MM.1S (cell line): ENCODE measurements at places on chromosomes 2 and 18.

GRCh38 chr2:42987112-42987922 is 194.9 kb upstream of the HAAO start:
- no peak for DNase-seq
- H3K4me3 ChIP-seq, result no peak overlapping the region
- no peak overlapping the region for H3K27ac ChIP-seq

- H3K27me3 ChIP-seq, result no peaks in the 10 kb centered on the region
- H3K4me3 ChIP-seq, result no peak overlapping the region
- no peaks in the 10 kb centered on the region for H3K36me3 ChIP-seq
- no peak overlapping the region for H3K27ac ChIP-seq
- no peaks in the 10 kb centered on the region for H3K4me1 ChIP-seq
- DNase-seq, result no peak
Measured at GRCh38 chr2:231682603-231683291, 25.6 kb upstream of the PTMA start.

GRCh38 chr18:77071711-77072292 is 60.8 kb downstream of the MBP start:
- H3K27me3 ChIP-seq, result no peaks in the 10 kb centered on the region
- H3K4me1 ChIP-seq, result no peaks in the 10 kb centered on the region
- H3K4me3 ChIP-seq, result no peak overlapping the region
- no peaks in the 10 kb centered on the region for H3K36me3 ChIP-seq
- no peak overlapping the region for H3K27ac ChIP-seq

GRCh38 chr2:111035830-111036441 is 84.8 kb upstream of the BCL2L11 start:
- peaks cover 49% of the 10 kb centered on the region for H3K4me1 ChIP-seq
- DNase-seq, result peak; percentile 60
- H3K27me3 ChIP-seq, result no peaks in the 10 kb centered on the region
- H3K27ac ChIP-seq, result peak overlapping the region; percentile 44; the same call in 1 of the 2 replicates
- H3K4me3 ChIP-seq, result no peak overlapping the region
- no peaks in the 10 kb centered on the region for H3K36me3 ChIP-seq

DNA sequence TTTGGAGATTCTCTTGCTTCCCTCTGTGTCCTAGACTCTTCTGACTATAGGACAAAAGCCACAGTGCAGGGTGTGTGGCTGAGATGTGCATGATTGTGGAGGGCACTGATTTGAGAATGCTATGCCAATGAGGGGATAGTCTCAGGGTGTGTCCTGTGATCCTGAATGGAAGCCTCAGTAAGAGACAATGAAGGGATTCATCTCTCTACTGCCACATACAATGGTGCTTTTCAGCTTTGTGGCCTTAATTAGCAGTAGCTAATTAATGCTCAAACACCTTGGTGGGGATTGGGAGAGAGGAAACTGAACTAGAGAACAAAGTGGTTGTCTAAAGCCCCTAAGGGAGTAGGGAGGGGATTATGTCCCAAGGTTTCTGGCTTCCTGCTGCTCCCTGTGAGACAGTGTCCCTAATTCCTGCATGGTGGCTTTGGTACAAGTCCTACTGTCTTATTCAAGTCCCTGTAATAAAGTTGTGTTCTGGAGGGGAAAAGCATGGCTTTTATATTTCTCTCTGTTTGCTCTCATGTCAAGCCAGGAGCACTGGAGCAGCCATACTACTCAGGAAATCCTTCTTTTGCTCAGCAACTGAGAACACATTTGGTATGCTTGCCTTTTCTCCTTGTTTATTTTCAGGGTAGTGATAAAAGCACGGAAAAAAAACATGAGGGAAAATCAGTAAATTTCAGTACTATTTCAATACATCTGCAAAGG is 415.2 kb upstream of the TCF4 start:
- no peak for DNase-seq
- H3K27ac ChIP-seq, result no peak overlapping the region
- no peaks in the 10 kb centered on the region for H3K27me3 ChIP-seq
- peaks cover 11% of the 10 kb centered on the region for H3K4me1 ChIP-seq

- no peak overlapping the region for H3K27ac ChIP-seq
- no peaks in the 10 kb centered on the region for H3K36me3 ChIP-seq
- no peak overlapping the region for H3K4me3 ChIP-seq
- H3K27me3 ChIP-seq, result no peaks in the 10 kb centered on the region
Measured at GRCh38 chr2:11547912-11548497, 14.2 kb downstream of the GREB1 start.

DNA sequence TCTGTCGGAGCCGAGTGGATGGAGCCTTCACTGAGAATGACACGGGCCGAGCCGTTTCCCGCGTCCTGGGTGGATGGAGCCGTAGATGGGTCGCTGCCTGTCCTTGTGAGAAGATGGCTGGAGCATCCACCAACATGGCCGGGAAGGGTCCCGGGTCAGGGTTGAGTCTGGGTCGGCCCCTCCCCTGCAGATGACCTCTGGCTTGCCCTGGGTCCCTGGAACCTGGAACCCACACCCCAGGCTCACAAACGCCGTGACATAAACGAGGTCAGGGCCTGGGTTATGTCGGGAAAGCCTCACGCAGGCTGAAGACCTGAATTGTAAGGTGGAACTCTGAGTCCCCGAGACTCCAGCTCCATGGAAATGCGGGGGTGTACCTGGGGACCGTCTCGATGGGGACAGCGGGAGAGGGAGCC is 94.9 kb downstream of the NFATC1 start:
- no peak overlapping the region for H3K27ac ChIP-seq
- H3K4me1 ChIP-seq, result no peaks in the 10 kb centered on the region
- no peaks in the 10 kb centered on the region for H3K36me3 ChIP-seq
- H3K27me3 ChIP-seq, result no peaks in the 10 kb centered on the region
- DNase-seq, result no peak

GRCh38 chr2:52345082-52345481 is 1313.2 kb upstream of the NRXN1 start:
- DNase-seq, result no peak
- no peaks in the 10 kb centered on the region for H3K27me3 ChIP-seq
- no peaks in the 10 kb centered on the region for H3K36me3 ChIP-seq
- no peak overlapping the region for H3K27ac ChIP-seq
- H3K4me1 ChIP-seq, result peaks cover 37% of the 10 kb centered on the region

DNA sequence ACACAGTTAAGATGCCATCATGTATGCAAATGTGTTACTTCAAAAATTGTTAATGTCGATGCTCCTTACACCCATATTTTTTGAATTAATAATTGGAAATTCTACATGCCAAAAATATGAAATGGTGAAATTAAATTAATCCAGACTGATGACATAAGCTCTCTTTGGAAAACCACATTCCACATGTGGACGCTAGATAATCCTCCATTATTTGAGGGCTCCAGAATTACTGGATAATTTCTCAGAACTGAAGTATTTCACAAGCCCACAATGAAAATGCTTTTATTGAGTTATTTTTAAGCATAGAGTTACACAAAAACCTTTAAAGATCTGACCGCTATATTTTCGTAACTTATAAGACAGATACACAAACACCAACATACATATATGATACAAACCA is 47.8 kb downstream of the FARSB start:
- no peaks in the 10 kb centered on the region for H3K27me3 ChIP-seq
- H3K4me3 ChIP-seq, result no peak overlapping the region
- no peak for DNase-seq
- peaks cover 9% of the 10 kb centered on the region; the same call in 1 of the 2 replicates for H3K36me3 ChIP-seq
- no peak overlapping the region for H3K27ac ChIP-seq
- H3K4me1 ChIP-seq, result no peaks in the 10 kb centered on the region

GRCh38 chr2:174607989-174608865 is 10.6 kb upstream of the WIPF1 start:
- no peaks in the 10 kb centered on the region for H3K36me3 ChIP-seq
- H3K27me3 ChIP-seq, result no peaks in the 10 kb centered on the region
- H3K27ac ChIP-seq, result peak overlapping the region; percentile 85
- H3K4me3 ChIP-seq, result peak overlapping the region; percentile 3; the same call in 1 of the 2 replicates
- H3K4me1 ChIP-seq, result peaks cover 55% of the 10 kb centered on the region

- no peak overlapping the region for H3K27ac ChIP-seq
- H3K4me1 ChIP-seq, result no peaks in the 10 kb centered on the region
- H3K4me3 ChIP-seq, result no peak overlapping the region
- H3K36me3 ChIP-seq, result no peaks in the 10 kb centered on the region
- DNase-seq, result no peak
Measured at GRCh38 chr2:109686921-109687320, 72.8 kb downstream of the SOWAHC start.

- peaks cover 17% of the 10 kb centered on the region for H3K27me3 ChIP-seq
- no peak overlapping the region for H3K27ac ChIP-seq
- no peaks in the 10 kb centered on the region for H3K36me3 ChIP-seq
- no peak for DNase-seq
Measured at GRCh38 chr2:222311978-222312738, 13.4 kb upstream of the PAX3 start.

DNA sequence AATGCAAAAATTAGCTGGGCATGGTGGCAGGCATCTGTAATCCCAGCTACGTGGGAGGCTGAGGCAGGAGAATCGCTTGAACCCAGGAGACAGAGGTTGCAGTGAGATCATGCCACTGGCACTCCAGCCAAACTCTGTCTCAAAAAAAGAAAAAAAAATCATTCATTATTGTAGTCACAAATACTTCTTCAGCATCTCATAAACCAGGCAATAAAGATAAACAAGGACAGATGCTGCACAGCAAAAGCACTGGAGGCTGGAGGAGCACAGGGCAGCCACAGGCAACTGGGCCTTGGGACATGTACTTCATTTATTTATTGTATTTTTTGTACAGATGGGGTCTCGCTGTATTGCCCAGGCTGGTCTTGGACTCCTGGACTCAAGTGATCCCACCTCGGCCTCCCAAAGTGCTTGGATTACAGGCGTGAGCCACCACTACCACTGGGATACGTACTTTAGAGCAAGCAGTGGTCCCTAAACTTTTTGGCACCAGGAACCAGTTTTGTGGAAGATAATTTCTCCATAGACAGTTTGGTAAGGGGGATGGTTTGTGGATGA is 16.8 kb upstream of the MAT2A start:
- no peak for DNase-seq
- no peaks in the 10 kb centered on the region for H3K27me3 ChIP-seq
- H3K4me3 ChIP-seq, result no peak overlapping the region
- H3K27ac ChIP-seq, result no peak overlapping the region

DNA sequence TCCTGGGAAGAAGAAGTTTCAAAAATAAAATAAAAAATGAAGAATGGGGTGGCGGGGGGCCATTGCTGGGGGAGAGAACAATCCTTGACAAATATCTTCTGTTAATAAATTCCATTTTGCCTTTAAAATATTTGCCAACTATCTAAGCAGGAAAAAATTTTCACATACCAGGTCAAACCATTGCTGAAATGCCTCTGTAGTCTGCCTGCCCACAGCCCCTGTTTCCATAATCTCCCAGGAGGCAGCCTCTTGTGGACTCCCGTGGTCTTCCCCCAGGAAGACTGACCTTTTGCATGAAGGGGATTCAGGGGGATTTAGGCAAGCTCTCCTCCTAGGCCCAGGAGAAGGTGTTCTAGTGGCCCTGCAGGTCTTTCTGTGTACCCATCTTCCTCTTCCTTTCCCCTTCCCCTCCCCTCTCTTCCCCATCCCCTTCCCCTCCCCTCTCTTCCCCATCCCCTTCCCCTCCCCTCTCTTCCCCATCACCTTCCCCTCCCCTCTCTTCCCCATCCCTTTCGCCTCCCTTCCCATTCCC is 61.0 kb downstream of the RPL37A start:
- no peak overlapping the region for H3K27ac ChIP-seq
- H3K4me3 ChIP-seq, result no peak overlapping the region
- H3K36me3 ChIP-seq, result no peaks in the 10 kb centered on the region
- H3K4me1 ChIP-seq, result no peaks in the 10 kb centered on the region
- no peak for DNase-seq
- no peaks in the 10 kb centered on the region for H3K27me3 ChIP-seq

DNA sequence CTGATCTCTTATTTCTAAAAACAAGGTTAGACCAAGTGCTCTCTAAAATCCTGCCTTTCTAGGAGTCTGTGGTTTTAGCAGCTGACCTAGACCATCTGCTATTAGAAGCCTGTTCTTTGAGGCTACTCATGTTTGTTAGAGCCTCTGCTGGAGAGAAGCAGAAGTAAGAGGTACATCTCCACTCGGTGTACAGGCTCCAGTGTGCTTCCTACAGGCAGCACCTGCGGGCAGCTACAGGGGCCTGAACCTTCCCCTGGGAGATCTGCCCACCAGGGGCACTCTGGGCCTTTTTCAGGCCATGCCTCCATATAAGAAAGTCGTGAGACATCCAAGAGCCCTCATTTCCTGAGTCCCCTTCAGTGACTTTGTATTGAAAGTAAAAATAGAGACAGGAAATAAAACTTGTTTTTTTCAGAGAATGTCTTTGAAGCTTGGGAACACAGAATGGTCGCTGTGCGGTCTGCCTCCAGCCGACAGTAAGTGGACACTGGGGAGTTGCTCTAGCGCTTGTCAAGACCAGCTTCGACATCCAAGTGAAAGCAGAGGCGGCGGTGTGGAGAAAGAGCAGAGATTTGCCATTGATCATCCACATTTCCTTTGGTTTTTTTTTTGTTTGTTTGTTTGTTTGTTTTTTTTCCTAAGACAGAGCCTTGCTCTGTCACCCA is 31.7 kb downstream of the ONECUT2 start:
- peak; percentile 76 for DNase-seq
- H3K36me3 ChIP-seq, result no peaks in the 10 kb centered on the region
- H3K27me3 ChIP-seq, result no peaks in the 10 kb centered on the region
- H3K4me1 ChIP-seq, result peaks cover 13% of the 10 kb centered on the region

DNA sequence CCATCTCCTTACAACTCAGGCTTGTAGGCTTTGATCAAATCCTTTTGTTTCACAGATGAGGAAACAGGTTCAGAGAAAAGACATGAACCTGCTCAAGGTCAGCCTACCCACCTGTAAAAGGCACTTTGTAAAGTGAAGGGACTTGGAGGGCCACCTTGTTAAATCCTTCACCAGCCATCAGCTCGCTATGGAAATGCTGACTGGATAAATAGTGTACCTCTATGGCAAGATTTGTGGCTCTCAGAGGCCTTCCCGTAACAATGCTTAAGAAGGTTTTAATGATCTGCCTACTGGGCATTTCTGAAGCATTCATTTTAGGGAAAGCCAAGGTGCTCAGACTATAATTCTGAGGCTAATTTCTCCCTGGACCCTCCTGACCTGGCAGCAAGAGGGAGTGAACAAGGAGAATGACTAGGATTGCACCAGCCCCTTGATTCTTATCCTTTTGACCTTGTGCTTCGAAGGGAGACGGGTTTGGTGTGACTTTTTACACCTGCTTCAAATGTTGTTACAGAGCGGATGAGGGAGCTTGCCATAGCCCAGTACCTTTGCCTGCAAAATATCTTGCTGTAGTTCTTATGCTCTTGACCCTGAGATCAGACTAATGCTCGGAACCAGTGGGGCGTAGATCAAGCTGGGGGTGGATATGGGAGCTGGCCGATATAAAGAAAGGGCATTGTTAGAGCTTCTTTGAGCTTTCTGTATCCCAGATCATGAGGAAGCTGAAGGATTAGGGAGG is 90.9 kb upstream of the CXCR4 start:
- no peak for DNase-seq
- no peaks in the 10 kb centered on the region for H3K36me3 ChIP-seq
- no peak overlapping the region for H3K4me3 ChIP-seq

GRCh38 chr2:73091164-73091563 is 19.7 kb upstream of the SFXN5 start:
- H3K36me3 ChIP-seq, result no peaks in the 10 kb centered on the region
- H3K27me3 ChIP-seq, result no peaks in the 10 kb centered on the region
- DNase-seq, result no peak
- no peaks in the 10 kb centered on the region for H3K4me1 ChIP-seq
